Stimulated activated CD8-positive, alpha-beta memory T cell treated with anti-CD3 and anti-CD28 coated beads, Interleukin-4, amount 100 ng/mL, for 24 hours (primary cell): ENCODE measurements at places on chromosomes 3 and 15.

- no peak for DNase-seq
Observed at GRCh38 chr3:54270816-54271526, 148.6 kb downstream of the CACNA2D3 start.

GRCh38 chr15:59862191-59863155 is 141.6 kb upstream of the FOXB1 start:
- no peak for DNase-seq

DNA sequence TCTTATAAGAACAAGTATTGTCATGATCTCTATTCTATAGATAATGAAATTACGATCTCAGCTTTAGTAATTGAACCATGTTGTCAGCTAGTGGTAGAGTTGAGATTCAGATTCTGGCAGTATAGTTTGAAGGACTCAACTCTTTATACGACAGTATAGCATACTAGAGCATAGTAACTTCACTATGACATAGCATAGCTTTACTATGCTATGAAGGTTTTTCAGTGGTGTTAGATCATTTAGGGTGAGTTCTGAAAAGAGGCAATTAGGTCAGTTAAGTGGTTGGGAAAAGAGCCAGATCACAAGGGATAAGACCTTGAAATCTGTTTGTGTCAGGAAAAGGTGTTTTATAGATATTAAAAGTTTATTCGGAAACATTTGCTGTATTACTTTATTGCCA is 8.1 kb downstream of the STX19 start:
- DNase-seq: no peak

DNA sequence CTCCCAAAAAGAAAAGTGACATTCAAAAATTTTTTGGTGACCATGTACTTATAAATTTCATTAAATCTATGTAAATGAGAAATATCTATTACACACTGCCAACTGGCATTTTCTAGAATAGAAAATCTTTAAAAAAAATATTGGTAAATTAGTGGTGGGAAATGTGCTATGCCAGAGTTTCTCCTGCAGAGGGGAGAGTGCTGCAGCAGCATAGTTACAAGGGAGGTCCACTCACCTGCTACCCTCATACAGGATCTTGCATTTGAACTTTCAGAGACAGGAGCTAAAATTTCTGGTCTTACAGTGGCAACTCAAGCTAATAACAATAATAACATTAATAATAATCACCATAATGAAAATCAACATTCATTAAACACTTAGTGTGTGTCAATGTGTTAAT is 459.6 kb downstream of the NSUN3 start:
- DNase-seq: no peak

GRCh38 chr3:195182470-195182795 is 88.5 kb downstream of the XXYLT1 start:
- DNase-seq: no peak

DNA sequence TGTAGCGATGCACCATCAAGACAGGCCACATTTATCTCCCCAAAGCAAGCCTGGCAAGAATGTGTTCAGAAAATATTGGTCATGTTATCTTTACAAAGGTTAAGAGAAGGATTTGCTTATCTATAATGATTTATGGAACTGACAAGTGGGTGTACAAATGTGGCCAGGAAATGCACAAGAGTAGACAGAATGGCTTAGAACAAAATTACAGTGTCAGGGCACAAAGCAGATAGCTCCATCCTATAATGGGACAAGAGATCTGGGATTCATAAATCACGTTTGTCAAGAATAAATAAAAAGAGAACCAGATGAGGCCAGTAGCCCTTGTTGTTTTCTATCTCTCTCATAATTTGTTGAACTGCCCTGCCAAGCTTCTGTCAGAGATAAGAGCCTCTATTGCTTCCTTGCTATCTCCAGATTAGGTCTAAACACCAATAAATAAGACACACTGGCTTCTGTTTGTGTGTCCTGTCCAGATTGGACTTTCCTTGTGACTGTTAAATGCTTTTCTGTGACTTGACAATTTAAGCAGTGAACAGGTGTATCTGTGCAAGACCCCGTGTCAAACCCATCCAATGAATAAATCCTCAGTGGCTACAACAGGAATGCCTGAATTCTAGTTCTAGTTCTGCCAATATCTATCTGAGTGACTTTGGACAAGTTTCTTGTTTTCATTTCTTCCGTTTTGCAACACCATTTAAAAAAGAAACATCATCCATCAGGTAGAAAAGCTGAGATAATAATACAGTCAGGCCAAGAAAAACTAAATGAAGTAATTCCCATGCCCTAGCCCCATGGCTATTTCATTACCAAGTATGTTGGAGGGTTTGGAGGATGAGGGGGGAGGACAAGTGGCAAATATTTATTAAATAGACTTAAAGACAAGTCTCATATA is 157.2 kb downstream of the DCLK3 start:
- DNase-seq: no peak

- no peak for DNase-seq
Observed at GRCh38 chr3:42685891-42686820, 819 bp downstream of the KLHL40 start.

DNA sequence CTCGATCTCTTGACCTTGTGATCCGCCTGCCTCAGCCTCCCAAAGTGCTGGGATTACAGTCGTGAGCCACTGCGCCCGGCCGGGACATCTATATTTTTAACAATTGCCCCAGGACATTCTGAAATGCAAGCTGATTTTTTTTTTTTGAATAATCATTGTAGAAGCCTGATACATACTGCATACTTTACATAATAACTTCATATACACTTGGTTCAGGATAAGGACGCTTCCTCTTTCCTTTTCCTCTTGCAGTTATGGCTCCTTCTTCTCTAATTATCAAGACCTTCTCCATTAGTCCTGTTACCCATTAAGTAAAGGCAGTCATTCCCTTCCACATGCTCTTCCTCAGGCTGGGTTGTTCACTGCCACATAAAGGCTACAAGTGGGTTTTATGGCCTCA is 58.3 kb downstream of the SLCO3A1 start:
- no peak for DNase-seq
